ENCODE measurements at places on chromosomes 7 and 10.

DNA sequence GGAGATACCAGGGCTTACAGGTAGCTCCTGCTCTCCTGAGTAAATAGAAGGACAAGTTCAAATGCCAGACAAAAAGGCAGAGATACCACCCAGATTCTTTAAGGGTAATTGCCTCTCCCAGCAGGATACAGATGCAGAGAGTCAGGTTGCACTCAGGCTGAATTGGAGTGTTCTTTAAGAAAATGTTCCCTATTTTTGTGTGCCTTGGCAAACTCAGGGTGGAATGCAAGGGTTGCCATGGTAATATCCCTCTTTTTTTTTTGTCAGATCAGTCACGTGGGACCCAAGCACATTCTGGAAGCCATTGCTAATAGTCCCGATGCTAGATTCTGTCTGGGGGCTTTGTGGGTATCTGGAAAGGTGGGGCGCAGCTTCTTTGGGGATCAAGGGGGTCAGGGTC lies 628.0 kb downstream of the CALN1 start:
- H3K4me3 ChIP-seq, result no peak overlapping the region
- H3K4me1 ChIP-seq, result no peaks in the 10 kb centered on the region
- H3K36me3 ChIP-seq, result no peaks in the 10 kb centered on the region

DNA sequence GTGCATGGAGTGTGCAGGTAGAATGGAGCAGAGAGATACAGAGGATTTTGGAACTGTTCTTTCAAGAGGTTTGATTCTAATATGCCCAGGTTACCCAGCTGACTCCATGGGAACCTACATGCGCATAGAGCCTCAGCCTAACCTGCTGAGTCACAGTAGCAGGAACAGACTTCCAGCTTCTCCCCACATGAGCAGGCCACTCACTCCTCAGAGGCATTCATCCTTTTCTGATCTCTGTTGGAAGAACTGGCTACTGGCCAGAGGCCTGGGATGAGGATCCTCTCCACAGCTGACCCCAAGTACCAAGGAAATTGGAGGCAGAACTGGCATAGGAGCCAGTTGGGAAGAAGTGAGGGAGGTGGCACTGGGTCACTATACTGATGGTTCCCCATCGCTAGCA lies 17.9 kb upstream of the CCSER2 start:
- peaks cover 51% of the 10 kb centered on the region for H3K4me1 ChIP-seq
- H3K27ac ChIP-seq, result no peak overlapping the region
- H3K36me3 ChIP-seq, result peaks cover 6% of the 10 kb centered on the region
- H3K4me3 ChIP-seq, result no peak overlapping the region
- DNase-seq, result no peak

- H3K4me3 ChIP-seq, result no peak overlapping the region
- H3K36me3 ChIP-seq, result no peaks in the 10 kb centered on the region
- DNase-seq, result no peak
Observed at GRCh38 chr7:133771788-133772419, 355.2 kb upstream of the LRGUK start.

DNA sequence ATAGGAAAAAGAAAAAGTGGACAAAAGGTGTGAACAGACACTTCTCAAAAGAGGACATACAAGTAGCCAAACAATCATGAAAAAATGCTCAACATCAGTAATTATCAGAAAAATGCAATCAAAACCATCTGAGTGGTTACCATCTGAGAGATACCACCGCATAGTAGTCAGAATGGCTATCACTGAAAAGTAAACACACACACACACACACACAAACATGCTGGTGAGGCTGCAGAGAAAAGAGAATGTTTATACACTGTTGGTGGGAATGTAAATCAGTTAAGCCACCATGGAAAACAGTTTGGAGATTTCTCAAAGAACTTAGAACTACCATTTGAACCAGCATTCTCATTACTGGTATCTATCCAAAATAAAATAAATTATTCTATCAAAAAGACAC lies 145.7 kb downstream of the CYP26A1 start:
- H3K27me3 ChIP-seq, result peaks cover 2% of the 10 kb centered on the region
- no peaks in the 10 kb centered on the region for H3K4me1 ChIP-seq
- DNase-seq, result no peak
- H3K4me3 ChIP-seq, result no peak overlapping the region
- H3K27ac ChIP-seq, result no peak overlapping the region

DNA sequence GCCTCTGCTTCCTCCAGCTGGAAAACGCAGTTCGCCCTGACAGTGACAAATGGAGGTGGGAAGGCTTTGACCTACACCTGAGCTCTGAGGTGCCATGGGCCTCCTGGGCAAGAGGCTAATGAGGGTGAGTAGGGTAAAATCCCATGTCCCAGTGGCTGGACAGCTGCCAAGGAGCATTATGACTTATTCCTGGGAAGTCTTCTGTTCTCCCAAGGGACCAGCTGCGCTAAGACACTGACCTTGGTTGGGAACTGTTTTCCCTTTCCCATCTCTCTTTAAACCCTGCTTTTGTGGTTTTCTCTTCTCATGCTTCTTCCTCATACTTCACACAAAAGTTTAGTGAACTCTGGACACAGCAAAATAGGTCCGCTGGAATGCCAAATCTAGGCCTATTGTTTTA lies 72.6 kb downstream of the COPG2 start:
- no peak for DNase-seq
- no peaks in the 10 kb centered on the region for H3K36me3 ChIP-seq

DNA sequence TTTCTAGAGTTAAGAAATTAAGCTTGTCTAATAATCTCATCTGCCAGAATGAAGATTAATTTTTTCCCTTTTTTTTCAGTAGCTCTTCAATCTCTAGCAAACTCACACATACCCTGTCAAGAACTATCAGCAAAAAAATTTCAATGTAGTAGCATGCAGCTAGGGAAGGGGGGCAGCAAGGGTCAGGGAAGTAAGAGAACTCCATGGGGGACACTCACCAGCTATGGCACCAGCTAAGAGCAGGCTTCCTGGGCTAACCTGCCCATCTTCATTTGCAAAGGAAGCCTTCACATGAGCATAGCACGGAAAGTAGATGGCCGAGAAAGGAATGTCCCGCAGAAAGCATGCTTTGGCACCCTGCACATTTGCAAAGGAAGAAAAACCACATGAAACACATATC lies 190.4 kb downstream of the SLC25A13 start:
- H3K27me3 ChIP-seq, result no peaks in the 10 kb centered on the region
- DNase-seq, result no peak
- no peak overlapping the region for H3K27ac ChIP-seq
- no peak overlapping the region for H3K4me3 ChIP-seq
- peaks cover 8% of the 10 kb centered on the region for H3K36me3 ChIP-seq
- no peaks in the 10 kb centered on the region for H3K4me1 ChIP-seq

- H3K36me3 ChIP-seq, result peaks cover 6% of the 10 kb centered on the region
- H3K27ac ChIP-seq, result no peak overlapping the region
- no peak overlapping the region for H3K4me3 ChIP-seq
- no peak for DNase-seq
- no peaks in the 10 kb centered on the region for H3K27me3 ChIP-seq
Observed at GRCh38 chr10:50567384-50567783, 56.4 kb downstream of the SGMS1 start.
